ENCODE measurements at places on chromosomes 3 and 15. TPM values are rescaled to one million over a fixed set of nuclear protein-coding genes. Genes with fewer than 3 reads are reported as not detected.

ZNF80 gene
- total RNA-seq, result not detected

TTLL13 gene
- under 0.01 TPM for total RNA-seq

CKMT1A gene
- total RNA-seq, result not detected

CCR2 gene
- not detected for total RNA-seq

MANF gene
- 115 TPM for total RNA-seq

C2CD4A gene
- 0.06 TPM for total RNA-seq

PATL2 gene
- 0.62 TPM for total RNA-seq

GPR27 gene
- 0.13 TPM for total RNA-seq

ZNF774 gene
- total RNA-seq, result 2.8 TPM

MAN2A2 gene
- 18.9 TPM for total RNA-seq

MYLK gene
- 234 TPM for total RNA-seq

HCN4 gene
- not detected for total RNA-seq

TAGLN3 gene
- not detected for total RNA-seq

SEMA6D gene
- total RNA-seq, result 8.1 TPM

ECE2 gene
- total RNA-seq, result not detected

RAB6B gene
- 0.13 TPM for total RNA-seq

CAMKV gene
- not detected for total RNA-seq

C3orf22 gene
- total RNA-seq, result not detected

ANKRD63 gene
- not detected for total RNA-seq

WNT5A gene
- 39.0 TPM for total RNA-seq

VEPH1 gene
- total RNA-seq, result 62.6 TPM

HIGD2B gene
- total RNA-seq, result not detected

CCR3 gene
- total RNA-seq, result not detected

TERC gene
- total RNA-seq, result 36.7 TPM
